ENCODE measurements at places on chromosomes 5 and 9.

DNA sequence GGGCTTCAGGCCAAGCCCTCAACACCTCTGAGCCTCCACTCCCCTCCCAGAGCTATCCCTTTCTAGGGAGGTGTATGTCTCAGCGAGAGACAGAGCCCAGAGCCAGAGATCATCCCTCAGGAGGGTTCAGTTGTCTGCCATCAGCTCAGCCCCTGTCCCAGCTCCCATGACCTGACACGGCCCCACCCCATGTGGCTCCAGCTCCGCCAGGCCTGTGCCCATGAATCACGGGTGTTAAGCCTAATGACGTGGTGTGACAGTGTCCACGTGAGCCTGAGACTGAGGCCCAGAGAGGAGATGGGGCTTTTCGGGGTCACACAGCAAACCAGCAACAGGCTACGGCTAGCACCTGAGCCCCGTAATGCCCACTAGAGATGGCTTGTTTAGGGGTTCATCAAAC is 60.9 kb upstream of the ORM1 start:
- no peak for DNase-seq

- DNase-seq, result peak; percentile 40
Measured at GRCh38 chr9:132894862-132895835, 16.5 kb downstream of the SPACA9 start.

DNA sequence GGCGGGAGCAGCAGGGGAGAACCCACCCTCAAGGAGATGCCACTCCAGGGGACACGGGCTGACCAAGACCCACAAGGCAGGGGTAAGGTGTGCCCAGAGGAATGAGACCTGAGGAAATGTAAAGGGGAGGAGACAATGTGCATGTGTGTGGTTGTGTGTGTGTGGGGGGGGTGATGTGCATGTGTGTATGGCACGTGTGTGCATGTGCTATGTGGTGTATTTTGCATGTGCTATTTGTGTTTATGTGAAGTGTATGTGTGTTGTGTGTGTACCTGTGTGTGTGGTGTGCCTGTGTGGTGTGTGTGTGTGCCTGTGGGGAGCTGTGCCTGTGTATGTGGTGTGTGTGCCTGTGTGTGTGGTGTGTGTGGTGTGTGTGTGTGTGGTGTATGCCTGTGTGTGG is 33.5 kb upstream of the FCN2 start:
- no peak for DNase-seq

- DNase-seq, result no peak
Measured at GRCh38 chr9:108109927-108110690, 620.5 kb upstream of the KLF4 start.

GRCh38 chr9:16721972-16722371 is 148.5 kb downstream of the BNC2 start:
- peak; percentile 69 for DNase-seq

DNA sequence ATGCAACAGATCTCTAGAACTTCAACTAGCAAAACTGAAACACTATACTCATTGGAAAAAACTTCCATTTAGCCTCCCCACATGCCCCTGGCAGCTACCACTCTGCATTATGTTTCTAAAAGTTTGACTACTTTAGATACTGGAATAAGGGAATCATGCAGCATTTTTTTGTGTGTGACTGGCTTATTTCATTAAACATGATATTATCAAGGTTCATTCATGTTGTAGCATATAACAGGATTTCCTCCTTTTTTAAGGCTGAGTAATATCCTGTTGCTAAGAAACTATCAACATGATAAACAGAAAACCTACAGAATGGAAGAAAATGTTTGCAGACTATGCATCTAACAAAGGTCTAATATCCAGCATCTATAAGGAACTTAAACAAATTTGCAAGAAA is 597.9 kb downstream of the DMRTA1 start:
- no peak for DNase-seq

DNA sequence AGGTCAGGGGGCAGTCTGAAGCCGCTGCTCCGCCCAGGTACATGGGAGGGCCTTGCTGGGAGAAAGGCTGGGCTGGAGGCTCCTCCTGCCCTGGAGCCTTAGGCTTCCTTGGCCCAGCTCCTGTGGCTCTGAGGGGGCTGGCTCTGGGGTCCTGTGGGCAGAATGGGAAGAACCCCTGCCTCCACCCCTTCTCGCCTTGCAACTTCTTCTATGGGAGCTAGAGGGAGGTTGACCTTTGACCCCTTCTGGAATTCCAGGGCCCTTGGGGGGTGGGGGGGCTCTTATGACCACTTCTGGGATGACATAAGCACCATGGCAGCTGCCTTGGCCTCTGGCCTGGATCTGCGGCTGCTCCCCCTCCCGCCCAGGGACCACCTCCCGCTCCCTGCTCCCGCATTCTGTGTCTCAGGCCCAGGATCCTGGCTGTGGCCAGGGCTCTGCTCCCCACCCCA is 32.2 kb downstream of the IER5L start:
- peak; percentile 13 for DNase-seq

- no peak for DNase-seq
Measured at GRCh38 chr5:150299571-150300327, 3.0 kb downstream of the ARSI start.

GRCh38 chr9:34332076-34332964 is 3.0 kb downstream of the NUDT2 start:
- no peak for DNase-seq

DNA sequence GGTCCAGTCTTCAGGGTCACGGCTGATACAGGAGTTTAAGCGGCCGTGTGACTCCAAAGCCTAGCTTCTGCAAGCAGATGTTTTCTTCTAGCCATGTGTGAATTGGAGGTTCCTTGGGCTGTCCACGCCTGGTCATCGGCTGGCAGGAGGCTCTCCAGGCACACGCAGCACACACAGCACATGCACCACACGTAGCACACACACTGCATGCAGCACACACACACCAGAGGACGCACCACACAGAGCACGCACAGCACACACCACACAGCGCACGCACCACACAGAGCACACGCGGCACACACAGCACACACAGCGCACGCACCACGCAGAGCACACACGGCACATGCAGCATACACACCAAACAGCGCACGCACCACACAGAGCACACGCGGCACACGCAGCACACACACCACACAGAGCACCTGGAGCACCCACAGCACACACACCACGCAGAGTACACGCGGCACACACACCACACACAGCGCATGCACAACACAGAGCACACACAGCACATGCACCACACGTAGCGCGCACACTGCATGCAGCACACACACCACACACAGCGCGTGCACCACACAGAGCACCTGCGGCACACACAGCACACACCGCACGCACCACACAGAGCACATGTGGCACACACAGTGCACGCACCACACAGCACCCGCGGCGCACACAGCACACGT is 234.3 kb downstream of the FANCC start:
- DNase-seq, result no peak

DNA sequence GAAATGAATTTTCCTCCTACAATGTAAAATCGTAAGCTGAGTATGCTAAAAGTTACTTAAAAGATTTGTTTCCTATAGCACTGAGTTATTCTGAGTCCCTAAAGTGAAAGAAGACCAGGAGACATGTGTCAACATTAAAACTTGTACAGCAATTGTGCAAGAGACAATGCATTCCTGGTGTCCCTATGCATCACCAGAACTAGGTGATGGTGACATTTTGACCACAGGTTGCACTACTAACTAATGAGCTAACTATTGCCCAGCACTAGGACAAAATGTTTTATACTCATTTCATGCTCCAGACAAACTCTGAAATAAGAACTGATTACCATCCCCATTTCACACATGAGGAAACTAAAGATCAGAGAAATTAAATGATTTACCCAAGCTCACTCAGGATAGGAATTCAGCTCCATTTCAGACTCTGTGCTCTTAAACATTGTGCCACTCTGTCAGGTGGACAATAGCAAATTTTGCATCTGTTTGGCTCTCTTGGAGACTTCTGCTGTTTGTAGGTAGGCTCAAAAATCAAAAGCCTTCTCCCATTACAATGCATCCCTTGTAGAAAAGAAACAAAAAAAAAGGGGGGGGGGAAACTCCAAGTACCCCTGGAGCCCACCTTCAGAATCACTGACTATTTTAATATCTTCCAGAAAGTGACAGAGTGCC is 269.2 kb downstream of the ACTL7B start:
- DNase-seq, result no peak

GRCh38 chr5:141533897-141534296 is 45.0 kb downstream of the PCDHGC5 start:
- DNase-seq, result no peak

DNA sequence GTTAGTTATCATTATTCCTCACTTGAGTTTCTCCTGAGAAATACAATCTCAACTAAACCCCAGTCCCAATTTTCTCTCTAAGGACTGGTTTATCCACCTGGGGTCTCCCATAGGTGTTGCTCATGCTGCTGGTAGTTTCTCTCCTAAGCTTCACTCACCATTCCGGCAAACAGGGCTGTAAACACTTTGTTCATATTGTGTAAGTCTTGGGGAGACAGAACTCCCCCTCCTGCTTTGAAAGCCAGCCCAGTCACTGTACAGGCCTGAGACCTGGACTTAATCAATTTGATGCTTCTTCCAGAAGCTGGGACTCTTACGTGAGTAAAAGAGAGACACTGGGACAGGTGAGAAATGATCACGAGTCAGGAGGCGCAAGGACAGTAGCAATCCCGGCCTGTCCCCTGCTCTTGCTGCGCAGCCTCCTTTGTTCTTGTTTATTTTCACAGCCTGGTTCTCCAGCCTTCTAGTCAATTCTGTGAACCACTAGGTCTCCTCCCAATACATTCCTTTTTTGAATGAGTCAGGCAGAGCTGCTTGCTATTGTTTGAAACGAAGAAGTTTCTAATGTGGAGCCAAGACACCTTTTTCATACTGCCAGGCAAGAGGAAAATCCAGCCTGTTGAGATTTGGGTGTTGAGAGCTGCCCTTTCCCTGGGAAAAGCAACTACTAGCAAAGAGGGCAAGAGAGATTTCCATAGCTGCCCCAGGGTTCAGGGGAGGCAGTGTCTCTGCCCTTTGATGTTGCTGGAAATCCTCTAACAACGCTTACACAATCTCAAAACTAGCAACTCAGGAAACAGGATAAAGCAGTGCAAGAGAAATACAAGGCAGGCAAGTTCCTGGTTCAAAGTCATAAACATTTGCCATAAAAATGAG is 9.2 kb upstream of the SHROOM1 start:
- no peak for DNase-seq

DNA sequence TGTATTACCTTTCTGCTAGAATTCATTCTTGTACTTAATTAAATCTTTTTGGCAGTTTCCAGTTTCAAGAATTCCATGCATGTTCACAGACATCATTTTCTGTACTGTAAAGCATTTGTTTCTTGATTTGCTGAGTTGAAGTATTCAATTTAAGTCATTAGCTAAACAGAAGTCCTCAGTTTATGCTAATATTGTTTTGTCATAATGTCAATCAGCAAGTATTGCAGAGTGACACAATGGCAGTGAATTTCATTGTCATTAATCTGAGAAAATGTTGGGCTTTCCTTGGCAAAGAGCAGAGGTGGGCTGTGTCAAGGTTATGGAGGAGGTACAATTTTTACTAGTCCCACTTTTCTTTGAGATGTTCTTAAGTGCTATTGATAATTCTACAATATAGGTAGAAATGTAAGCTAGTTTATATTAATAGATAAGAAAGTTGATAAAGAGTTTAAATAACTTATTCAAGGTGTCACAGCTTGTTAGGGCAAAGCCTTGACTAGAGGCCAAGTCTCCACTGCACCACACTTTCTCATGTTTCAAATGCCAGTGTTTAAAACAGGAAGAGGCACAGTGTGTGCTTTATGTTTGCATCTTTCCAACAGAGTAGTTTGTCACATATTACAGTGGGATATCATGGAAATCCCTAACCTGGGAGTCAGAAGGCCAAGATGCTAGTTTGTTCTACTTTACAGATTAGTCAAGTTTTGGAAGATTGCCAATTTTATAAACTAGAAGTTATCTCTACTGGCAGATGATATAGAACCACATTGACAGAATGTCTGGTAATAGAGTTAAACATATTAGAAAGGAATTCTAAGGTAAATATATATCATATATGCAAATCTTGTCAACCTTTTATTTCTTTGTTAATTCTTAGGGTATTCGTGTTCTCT is 56.3 kb downstream of the SLF1 start:
- DNase-seq, result no peak

- DNase-seq, result no peak
Measured at GRCh38 chr5:31435730-31436129, 96.2 kb downstream of the DROSHA start.

GRCh38 chr9:37248651-37249163 is 128.3 kb downstream of the ZCCHC7 start:
- no peak for DNase-seq

GRCh38 chr5:61881821-61882487 is 424.1 kb upstream of the KIF2A start:
- DNase-seq, result no peak

- no peak for DNase-seq
Measured at GRCh38 chr5:94811331-94811730, 192.9 kb downstream of the SLF1 start.

DNA sequence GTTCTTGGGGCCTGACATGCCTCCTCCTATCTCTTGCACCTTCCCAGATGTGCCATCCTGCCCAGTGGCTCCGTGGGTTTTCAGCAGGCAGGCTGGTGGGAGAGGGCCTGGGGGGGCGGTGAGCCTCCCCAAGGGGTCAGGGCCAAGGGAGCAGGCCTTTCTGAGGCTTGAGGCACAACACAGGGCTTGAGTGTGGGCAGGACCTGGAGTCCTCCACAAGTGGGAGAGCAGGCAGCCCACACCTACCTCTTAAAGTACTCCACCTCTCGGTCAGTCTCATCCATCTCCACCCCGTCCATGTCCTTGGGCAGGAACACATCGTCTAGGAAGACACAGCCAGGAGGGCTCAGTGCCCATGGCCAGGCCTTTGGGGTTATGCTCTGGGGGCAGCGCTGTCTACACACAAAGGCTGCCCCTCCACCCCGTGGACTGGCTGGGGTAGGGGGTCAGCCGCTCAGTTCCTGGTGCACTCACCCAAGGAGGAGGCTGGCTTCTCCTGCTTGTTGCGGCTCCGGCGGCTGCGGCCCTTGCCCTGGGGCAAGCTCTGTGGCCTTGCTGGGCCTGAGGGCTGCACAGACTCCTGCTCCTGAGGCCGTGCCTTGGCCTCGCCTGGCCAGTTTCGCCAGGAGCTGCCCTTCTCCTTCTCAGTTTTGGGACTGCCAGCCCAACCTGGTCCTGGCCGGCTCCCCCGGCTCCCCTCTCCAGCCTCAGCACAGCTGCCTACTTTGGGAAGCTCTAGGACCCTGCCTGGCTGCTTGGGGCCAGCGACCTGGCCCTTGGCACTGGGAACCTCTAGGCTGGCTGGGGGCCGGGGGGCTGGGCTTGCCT is 7.2 kb upstream of the DDX41 start:
- no peak for DNase-seq

- DNase-seq, result peak; percentile 59
Measured at GRCh38 chr5:168793841-168794837, 215.0 kb upstream of the PANK3 start.

- no peak for DNase-seq
Measured at GRCh38 chr5:40976836-40977235, 67.5 kb downstream of the C7 start.

- DNase-seq, result peak; percentile 78
Measured at GRCh38 chr5:90940227-90940995, 381.8 kb downstream of the ADGRV1 start.

- DNase-seq, result no peak
Measured at GRCh38 chr5:143586781-143587362, 183.4 kb upstream of the NR3C1 start.
